ENCODE measurements at places on chromosomes 13 and 19.
A peak's percentile ranks its signal among the peaks of the same experiment; 100 is the strongest.

DNA sequence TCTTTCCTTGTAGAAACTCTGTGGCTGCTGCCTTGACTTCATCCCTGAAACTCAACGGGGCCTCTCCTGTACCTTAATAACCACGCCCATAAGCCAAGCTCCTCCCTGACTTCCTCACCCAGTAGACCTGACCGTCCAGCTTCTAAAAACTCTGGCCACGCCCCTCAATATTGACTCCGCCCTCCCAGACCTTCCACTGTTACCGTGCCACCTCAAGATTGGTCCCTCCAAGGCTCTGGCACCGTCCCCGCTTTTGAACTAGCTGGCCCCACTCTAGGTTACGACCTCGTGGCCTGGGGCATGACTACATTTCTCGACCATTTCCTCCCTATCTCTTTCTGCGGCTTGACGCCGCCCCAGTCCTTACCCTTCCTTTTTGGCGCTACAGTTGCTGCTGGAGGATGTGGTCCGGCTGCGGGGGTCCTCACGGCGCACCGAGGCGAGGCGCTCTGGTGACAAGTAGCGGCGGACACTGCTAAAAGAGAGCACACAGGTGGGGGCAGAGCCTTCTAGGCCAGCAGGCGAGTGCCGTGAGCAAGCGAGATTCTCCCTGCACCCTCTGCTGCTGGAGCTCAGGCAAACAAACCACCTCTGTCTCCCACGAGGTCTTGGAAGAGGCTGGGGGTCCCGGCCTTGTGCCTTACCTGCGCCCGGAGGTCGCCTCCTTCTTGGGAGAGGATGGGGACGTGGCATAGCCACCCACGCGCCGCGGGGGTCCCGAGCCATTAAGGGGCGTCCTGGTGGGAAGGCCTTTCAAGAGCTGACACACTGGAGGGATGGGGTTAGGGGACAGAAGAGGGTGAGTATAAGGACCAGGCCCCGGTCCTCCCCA, 2.3 kb upstream of the EML2 start:
- DNase-seq = peak; percentile 90

DNA sequence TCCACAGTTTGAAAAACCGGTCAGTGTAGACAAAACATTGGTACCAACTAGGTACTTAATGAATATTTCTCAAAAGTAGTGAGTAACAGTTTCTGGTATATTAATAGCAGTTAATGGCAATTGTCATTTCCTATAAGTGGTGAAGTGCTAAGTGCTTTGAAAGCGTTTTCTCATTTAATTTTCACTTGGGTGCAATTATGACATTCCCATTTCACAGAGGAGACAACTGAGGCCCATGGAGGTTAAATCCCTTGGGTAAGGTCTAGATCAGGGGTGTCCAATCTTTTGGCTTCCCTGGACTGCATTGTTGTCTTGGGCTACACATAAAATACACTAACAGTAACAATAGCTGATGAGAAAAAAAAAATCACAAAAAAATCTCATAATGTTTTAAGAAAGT, 687 bp upstream of the SYT3 start:
- no peak for DNase-seq

- DNase-seq = no peak
These were observed 23.1 kb upstream of the CDC16 start for GRCh38 chr13:114211446-114212157.

- DNase-seq = no peak
These were observed 31.6 kb upstream of the MATK start for GRCh38 chr19:3817761-3818160.

DNA sequence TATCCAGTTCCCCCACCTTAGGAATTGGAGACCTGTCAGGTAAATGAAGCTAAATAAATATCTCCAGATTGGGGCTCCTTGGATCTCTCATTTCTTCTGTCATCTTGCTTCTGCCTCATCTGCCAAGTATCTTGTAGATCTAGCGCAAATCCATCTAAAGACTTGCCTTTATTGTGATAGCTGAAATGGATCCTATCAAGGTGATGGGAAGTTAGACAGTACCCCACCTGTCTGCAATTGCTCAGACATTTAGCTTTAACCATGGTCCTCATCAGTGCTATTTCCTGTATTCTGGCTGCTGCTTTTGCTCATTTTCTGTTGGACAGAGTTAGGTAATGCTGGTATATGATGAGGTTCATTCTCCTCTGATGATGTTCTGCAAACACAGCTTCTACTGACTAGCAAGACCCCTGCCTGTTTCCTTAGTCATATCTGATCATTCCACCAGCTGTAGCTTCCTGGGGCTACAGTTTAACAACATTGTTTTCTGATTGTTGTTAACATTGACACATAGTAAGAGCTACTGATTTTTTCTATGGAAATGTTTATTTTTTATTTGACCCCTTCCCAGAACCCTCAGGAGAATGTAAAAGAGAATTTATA, 340.0 kb downstream of the DCT start:
- DNase-seq = no peak

DNA sequence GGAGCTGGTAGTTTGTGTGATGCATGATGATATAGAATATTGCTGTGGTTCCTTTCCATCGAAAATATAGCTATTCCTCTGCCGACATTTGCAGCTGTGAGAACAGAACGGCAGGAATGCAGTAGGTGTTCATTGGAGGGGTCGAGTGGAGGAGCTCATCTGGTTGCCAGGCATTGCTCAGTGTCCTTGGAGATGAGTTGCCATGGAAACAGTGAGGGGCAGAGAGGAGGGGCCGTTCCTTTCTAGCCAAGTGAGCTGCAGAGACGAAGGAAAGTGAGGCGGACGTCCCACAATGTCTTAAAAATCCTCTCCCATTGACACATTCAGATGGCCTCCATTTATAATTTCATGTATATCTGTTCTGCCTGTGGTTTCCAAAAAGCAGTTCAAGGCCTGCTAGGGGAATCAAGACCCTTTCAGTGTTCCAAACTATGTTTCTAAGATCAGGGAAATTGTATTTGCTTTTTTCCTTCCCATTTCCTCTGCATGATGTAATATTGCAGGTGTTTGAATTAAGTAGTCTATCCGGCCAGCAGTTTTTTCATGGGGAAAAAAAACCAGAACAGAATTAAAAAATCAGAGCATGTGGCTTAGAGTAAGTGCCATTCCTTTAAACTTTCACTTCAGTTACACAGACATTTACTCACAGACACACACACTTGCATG, 41.2 kb upstream of the ZNF835 start:
- DNase-seq = no peak

- no peak for DNase-seq
These were observed 49.1 kb upstream of the EHD2 start for GRCh38 chr19:47663911-47664771.

DNA sequence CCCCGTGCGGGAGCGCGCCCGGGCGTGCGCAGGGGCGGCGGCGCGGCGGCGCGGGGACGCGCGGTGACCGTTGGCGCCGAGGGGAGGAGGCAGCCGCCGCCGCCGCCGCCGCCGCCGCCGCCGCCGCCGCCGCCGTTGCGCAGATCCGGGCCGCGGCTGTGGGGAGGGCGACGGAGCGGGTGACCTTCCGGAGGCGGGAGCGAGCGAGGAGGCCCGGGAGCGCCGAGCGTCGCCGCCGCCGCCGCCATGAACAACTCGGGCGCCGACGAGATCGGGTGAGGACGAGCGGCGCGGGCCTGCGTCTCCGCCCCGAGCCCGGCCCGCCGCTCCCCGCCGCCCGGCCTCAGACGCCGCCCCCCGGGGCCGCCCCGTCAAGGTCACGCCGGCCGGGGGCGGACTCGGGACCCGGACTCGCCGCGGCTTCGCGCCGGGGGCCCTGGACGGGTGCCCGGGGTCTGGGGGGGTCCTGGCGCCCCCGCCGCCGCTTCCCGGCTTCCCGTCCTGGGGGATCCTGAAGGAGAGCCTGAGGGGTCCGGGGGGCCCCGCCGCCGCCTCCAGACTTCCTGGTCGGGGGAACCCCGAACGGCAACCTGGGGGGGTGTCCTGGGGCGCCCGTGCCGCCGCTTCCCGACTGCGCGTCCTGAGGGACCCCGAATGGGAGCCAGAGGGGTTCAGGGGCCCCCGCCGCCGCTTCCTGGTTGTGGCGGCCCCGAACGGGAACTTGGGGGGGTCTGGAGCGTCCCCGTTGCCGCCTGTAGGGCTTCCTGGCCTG, at the start of gene DAZAP1:
TSS of gene DAZAP1 (plus strand) at position 59 of the 772 bp plus-strand sequence. CDS start at position 247, 188 bp downstream.
- DNase-seq = no peak

GRCh38 chr13:35643625-35644024, 167.1 kb upstream of the MAB21L1 start:
- DNase-seq = no peak

GRCh38 chr13:93289842-93290241, 63.2 kb downstream of the GPC6 start:
- DNase-seq = no peak

GRCh38 chr13:34462843-34463242, 479.2 kb upstream of the NBEA start:
- DNase-seq = no peak

DNA sequence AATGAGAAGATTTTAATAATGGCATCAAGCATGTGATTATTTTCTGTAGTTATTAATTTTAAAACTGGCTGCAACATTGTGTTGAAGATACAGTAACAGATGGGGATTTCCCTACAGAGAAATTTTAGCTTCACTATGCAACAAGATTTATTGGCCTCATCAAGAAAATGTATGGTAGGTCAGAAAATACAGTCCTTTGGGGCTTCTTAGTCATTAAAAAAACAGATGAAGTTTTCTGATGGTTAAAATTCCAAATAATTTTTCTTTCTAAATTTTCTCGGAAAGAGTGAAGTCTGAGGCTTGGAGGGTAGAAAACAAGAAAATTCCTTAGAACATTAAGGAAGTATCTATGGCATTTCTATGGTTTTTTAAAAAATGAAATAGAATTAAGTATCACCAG, 1790.8 kb upstream of the PCDH20 start:
- DNase-seq = no peak

GRCh38 chr19:4966591-4966990, 2.3 kb upstream of the KDM4B start:
- no peak for DNase-seq

DNA sequence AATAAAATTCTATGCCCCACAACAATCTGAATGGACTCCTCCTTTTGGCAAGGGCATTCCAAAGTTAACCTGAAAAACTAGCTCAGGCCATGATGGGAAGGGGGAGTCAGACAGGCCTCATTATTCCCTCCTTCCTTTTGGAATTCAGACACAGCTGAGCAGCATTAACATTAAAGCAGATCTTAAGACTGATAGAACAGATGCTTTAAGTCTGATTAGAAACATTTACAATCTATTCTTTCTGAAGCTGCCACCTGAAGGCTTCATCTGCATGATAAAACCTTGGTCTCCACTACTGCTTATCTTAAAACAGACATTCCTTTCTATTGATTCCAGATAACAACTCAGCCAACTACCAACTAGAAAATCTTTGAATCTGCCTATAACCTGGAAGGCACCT, 98.9 kb downstream of the UGGT2 start:
- no peak for DNase-seq

DNA sequence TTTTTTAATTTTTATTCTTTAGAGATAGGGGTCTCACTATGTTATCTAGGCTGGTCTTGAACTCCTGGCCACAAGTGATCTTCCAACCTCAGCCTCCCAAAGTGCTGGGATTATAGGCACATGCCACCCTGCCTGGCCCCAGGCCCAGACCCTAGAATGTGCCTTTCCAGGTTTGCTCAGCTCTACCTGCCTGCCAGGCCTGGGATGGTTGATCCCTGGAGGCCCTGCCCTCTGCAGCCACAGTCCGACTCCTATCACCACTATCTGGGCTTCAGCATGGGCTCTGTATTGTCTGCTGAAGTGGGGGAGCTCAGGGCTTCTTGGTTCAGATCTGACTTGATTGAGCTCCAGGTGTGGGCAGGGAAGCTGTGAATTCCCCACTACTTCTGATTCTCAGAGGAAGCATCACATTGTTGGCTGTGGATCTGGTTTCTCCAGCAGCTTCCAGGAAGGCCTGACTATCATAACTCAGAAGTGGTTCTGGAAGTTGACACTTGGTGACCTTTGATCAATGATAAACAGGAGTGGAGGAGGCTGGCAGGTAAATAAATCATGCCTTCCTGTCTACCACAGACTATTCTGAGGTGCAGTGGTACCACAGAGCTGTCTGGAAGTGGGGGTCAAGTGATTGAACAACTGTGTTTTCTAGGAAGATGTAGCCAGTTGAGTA, 71.9 kb downstream of the OLFM4 start:
- DNase-seq = no peak

- DNase-seq = no peak
These were observed 3.3 kb downstream of the SYCN start for GRCh38 chr19:39200803-39201115.

DNA sequence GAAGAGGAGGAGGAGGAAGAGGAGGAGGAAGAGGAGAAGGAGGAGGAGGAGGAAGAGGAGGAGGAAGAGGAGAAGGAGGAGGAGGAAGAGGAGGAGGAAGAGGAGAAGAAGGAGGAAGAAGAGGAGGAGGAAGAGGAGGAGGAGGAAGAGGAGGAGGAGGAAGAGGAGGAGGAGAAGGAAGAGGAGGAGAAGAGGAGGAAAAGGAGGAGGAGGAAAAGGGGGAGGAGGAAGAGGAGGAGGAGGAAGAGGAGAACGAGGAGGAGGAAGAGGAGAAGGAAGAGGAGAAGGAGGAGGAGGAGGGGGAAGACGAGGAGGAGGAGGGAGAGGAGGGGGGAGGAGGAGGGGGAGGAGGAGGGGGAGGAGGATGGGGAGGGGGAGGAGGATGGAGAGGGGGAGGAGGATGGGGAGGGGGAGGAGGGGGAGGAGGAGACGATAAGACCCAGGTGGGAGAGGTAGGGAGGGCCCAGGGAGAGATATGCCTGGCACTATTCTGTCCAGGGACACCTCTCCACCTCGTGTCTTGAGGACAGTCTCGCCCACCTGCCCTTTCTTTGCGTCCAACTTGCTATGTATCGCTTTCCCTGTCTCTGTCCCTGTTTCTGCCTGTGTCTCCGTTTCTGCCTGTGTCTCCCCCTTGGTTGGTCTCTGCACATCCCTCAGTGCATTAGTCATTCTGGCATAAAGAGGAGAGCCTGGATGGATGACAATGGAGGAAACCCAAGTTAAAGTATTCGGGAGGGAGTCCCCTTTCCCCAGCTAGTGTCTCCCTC, 7.1 kb upstream of the KLK5 start:
- DNase-seq = no peak

- no peak for DNase-seq
These were observed 5.5 kb downstream of the DLEU7 start for GRCh38 chr13:50838031-50838430.

- peak; percentile 36 for DNase-seq
These were observed 10.2 kb downstream of the OXGR1 start for GRCh38 chr13:96984051-96984508.

- DNase-seq = no peak
These were observed 12.7 kb downstream of the CEACAM21 start for GRCh38 chr19:41588497-41589209.

Data from hematopoietic multipotent progenitor cell (in vitro differentiated cells).